ENCODE measurements at places on chromosomes 11 and 22. TPM values are rescaled to one million over a fixed set of nuclear protein-coding genes. Genes with fewer than 3 reads are reported as not detected.

The SEPTIN5 gene
- total RNA-seq = 17.8 TPM

The CD3G gene
- not detected for total RNA-seq

The GLB1L3 gene
- total RNA-seq = 11.7 TPM

The KRTAP5-10 gene
- not detected for total RNA-seq

GRCh38 chr11:10459029-10459970, 4.2 kb downstream of the AMPD3 start:
- H3K36me3 ChIP-seq = no peaks in the 10 kb centered on the region
- H3K4me3 ChIP-seq = no peak overlapping the region
- peaks cover 10% of the 10 kb centered on the region for H3K4me1 ChIP-seq
- H3K27me3 ChIP-seq = no peaks in the 10 kb centered on the region

- H3K4me3 ChIP-seq = no peak overlapping the region
- no peak for DNase-seq
- H3K36me3 ChIP-seq = no peaks in the 10 kb centered on the region
Measured at GRCh38 chr11:8220261-8221045, 43.2 kb downstream of the LMO1 start.

DNA sequence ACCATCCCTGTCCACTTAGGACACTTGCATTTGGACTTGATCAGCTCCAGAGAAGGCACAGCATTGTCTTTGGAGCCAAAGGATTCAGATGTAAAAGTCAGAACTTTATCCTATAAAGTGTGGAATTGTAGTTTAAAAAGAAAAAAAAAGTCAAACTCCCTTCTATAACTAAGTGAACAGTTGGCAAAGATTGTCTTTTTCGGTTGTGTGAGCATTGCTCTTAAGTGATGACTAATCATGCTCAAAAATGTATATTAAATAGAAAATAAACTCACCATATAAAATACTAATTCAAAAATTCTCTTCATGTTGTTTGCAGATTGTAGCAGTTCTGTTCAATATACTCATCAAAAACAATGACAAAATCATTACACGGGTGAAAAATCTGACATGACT, 93.8 kb downstream of the ETS1 start:
- DNase-seq = no peak
- peaks cover 7% of the 10 kb centered on the region for H3K4me1 ChIP-seq
- H3K4me3 ChIP-seq = no peak overlapping the region
- H3K27me3 ChIP-seq = no peaks in the 10 kb centered on the region

DNA sequence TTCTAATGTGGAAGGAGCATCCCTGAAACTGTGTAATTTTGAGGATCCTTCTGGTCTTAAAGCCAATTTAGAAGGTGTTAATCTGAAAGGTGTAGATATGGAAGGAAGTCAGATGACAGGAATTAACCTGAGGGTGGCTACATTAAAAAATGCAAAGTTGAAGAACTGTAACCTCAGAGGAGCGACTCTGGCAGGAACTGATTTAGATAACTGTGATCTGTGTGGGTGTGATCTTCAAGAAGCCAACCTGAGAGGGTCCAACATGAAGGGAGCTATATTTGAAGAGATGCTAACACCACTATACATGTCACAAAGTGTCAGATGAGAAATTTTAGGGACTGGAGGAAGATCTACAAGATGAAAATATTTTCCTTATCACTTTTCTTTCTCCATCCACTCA, 7.6 kb downstream of the BCO2 start:
- no peak overlapping the region for H3K27ac ChIP-seq
- no peaks in the 10 kb centered on the region for H3K4me1 ChIP-seq
- H3K36me3 ChIP-seq = no peaks in the 10 kb centered on the region

Data from H9 (cell line).